Colonic mucosa (tissue), 4 donors: ENCODE measurements at places on chromosomes 5 and 9. TPM values are rescaled to one million over a fixed set of nuclear protein-coding genes. Genes with fewer than 3 reads are reported as not detected.

The IGFBPL1 gene
- 0.82 TPM for total RNA-seq

The SERINC5 gene
- total RNA-seq: 141 TPM

DNA sequence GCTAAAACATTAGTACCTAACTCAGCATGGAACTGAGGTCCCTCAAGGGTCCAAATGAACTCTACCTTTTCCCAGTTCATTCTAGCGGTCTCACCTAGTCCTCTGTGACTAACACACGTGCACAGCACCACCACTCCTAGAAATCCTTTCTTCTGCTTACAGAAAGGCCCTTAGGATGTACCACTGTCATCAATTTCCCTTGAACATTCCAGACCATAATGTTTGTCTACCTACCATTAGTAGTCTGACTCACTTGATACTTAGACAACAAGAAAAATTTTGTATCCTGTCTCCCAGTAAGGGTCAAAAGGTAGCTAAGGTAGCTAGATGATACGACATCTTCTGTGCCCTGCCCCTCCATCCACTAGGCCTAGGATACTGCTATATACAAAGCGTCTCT, 166.6 kb downstream of the TSSK1B start:
- no peak overlapping the region for H3K27ac ChIP-seq
- no peak overlapping the region for H3K4me3 ChIP-seq
- H3K36me3 ChIP-seq: no peaks in the 10 kb centered on the region

The KCTD16 gene
- total RNA-seq: 0.03 TPM

DNA sequence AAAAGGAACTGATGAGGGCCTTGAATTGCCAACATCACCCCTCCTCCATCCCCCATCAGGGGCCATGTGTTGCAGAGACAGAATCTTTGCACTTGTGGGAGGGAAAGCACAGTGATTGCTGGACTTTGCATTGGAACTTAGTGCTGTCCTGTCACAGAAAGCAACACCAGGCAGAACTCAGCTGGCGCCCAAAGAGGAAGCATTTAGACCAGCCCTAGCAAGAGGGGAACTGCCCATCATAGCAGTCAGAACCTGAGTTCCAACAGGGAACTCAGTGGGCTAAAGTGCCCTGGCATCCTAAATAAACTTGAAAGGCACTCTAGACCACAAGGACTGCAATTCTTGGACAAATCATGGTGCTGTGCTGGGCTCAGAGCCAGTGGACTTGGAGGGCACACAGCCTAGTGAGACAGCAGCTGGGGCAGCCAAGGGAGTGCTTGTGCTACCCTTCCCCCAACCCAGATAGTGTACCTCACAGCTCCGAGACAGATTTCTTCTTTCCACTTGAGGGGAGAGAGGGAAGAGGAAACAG, 128.1 kb downstream of the ACTL7B start:
- no peak overlapping the region for H3K27ac ChIP-seq
- H3K4me3 ChIP-seq: no peak overlapping the region
- H3K36me3 ChIP-seq: no peaks in the 10 kb centered on the region
- H3K27me3 ChIP-seq: no peaks in the 10 kb centered on the region
- no peak for DNase-seq
- no peaks in the 10 kb centered on the region for H3K4me1 ChIP-seq

The RECK gene
- 1.6 TPM for total RNA-seq
